ENCODE measurements at places on chromosomes 6 and 20.

- DNase-seq = no peak
Observed at GRCh38 chr6:30102414-30102969, 10.4 kb downstream of the TRIM31 start.

DNA sequence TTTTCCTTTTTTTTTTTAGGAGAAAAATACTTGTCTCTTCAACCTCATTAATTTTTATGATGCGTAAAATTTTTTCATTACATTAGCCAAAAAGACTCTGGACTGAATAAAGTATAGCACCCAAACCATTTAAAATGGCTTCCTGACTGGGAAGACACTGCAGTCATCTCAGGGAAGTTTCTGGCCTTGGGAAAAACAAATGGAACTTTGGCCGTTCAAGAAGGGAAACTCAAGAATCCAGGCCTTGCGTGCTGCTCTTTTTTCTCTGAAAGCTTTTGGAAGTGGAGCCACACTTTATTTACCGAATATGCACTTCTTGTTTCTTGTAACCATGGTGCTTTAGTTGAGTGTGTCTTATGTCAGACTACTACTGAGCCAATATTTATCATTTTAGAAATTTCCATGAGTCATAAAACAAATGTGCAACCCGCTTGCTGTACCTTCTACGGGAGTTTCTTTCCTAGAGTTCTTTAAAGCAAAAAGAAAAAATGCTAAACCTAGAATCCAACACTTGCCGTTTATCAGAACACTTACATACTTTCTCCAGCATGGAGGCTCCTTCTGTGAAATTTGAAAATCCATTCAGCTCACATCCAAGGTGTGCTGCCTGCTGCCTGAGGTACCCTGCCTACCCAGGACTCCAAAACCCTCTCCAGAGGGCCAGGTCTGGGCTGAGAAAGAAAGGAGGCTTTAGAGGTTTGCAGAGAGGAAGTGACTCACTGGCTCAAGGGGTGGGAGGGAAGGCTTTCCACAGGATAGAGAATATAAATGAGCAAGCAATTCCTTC lies 11.5 kb upstream of the DSTN start:
- no peak for DNase-seq

DNA sequence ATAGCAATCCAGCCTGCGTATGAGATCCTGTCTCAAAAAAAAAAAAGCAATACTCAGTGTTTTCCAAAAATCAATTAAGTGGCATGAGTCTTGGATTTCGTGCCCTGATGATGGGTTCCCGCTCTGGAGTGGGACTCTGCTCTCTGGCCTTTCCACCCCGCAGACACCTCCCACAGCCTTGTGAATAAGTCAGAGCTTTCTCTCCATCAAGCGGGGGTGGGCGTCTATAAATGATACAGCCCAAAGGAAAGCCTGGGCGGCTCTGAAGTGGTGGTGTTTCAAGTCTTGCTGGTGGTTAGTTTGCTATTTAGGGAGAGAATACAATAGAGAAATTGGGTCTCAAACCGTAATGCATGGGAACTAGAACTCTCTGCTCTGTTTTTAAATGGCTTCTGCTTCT lies 52.5 kb upstream of the TAGAP start:
- DNase-seq = no peak

- DNase-seq = no peak
Observed at GRCh38 chr6:146581968-146582367, 16.8 kb upstream of the ADGB start.

- peak; percentile 31 for DNase-seq
Observed at GRCh38 chr6:37822851-37823682, 3.5 kb downstream of the ZFAND3 start.

DNA sequence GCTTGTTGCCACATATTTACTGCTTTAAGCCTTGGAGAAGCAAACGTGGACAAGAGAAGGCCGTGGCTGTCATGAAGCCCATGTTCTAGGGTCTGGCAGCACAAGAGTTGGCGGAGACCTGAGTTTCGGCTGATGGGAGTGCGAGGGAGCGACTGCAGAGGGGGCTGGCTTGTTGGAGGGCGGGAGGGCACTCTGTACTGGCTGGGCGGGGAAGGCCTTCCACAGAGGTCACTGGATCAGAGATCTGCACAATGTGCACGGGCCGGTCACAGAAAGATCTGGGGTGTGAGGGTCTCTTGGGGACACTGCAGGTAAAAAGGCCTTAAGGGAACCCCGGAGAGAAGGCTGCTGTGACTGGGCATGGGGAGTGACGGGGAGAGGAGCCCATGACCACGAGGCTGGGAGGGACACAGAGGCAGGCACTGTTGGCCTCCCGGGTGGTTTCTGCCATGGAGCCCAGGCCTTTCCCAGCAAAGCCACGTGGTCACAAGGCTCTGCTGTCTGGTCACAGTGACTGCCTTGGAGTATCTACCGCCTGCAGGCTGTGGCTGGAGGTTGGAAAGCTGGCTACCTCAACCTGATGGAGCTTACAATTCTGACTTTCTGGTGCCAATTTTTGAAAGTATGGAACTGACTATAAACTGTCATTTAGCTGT lies 23.8 kb downstream of the FOXC1 start:
- DNase-seq = no peak

Measured in CD4-positive, alpha-beta T cell treated with Interleukin-4 for 1 hour (primary cell).